ELR (cell line): ENCODE measurements at places on chromosomes 5 and 9.

DNA sequence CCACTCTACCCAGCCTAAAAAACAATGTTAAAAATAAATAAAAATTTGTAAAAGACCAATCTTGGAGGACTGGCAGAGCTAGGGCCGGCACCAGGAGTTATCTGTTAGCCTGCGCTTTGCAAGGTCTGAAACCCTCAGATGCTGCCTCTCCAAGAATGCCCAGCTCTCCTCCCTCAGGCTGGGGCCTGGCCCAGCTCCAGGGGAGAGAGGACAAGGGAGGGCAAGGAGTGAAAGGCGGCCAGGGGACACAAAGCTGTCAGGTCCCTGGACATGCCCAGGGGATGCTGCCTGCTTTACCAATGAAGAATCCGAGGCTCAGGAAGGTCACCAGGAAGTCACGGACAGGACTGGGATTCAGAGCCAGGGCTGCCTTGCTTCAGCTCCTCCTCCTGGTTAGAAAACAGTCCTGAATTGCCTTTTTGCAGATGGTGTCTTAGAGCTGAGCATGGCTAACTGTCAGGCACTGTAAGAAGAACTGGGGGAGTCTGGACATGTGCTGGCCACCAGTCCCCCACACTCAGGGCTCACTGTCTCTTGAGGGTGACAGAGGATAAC, 5.5 kb upstream of the N4BP3 start:
- DNase-seq, result no peak

DNA sequence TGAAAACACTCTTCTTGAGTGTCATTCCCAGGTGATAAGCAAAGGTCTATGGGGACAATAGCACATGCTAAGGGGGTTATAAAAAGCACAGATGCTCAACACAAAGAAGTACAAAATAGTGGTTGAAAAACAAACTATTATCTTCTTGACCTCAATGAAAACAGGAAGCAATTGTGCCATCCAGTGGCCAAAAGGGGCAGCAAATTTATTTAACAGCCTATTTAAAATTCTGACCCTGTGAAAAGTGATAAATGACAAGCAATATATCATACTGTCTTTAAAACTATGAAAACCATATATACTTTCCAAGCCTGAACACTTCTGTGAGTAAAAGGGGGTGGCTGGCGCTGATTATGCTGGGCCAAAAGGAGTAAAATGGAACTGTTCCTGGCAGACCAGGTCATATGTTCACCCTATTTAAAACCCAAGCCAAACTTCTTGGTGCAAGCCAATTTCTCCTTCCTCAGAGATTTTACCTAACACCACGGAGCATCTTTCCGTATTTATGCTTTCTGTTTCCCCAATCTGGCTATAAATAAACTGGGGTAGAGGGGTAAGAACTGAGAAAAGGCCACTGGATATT, 29.7 kb downstream of the TEX10 start:
- DNase-seq, result peak; percentile 61

GRCh38 chr5:68054638-68055037, 160.9 kb upstream of the PIK3R1 start:
- DNase-seq, result no peak

GRCh38 chr9:137035507-137035834, 3.6 kb upstream of the FUT7 start:
- DNase-seq, result no peak

- DNase-seq, result peak; percentile 59
Measured at GRCh38 chr5:55897905-55898304, 46.7 kb downstream of the IL31RA start.
